ENCODE measurements at places on chromosomes 7 and 10.

DNA sequence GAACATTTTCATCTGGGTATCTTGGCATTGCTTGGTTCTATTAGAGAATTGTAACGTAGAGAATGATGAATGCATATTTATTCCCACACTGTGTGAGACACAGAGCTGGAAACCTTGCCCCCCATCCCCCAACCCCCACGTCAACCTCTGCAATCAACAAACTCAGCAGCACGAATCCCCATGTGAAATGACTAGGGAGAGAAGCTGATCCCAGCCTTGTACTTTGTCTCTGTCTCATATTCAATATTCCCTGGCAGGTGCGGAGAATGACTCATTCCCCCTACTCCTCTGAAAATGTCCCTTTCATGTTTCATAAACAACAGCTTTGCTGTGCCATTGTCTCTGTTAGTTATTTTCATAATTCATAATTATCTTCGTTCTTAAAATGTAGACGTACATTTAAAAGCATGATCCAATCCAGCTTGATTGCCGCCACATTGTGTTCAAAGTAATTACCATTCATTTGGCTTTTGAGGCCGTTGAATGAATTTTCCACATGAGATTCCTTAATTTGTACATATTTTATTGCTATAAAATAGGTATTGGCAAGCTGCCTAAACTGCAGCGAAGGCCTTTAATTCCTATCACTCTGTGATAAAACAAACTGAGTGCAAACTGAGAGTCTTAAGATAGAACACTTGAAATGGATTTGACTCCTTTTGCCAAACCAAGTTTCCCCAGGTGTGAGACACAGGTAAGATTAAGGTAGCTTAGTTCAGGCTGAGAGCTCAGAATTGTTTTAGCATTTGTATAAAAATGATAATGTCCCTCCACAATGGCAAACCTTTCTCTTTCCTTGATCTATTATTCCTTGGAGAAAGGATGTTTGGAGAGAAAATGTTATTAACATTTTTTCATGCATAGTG lies 920.2 kb downstream of the TYW1 start:
- no peak for DNase-seq

DNA sequence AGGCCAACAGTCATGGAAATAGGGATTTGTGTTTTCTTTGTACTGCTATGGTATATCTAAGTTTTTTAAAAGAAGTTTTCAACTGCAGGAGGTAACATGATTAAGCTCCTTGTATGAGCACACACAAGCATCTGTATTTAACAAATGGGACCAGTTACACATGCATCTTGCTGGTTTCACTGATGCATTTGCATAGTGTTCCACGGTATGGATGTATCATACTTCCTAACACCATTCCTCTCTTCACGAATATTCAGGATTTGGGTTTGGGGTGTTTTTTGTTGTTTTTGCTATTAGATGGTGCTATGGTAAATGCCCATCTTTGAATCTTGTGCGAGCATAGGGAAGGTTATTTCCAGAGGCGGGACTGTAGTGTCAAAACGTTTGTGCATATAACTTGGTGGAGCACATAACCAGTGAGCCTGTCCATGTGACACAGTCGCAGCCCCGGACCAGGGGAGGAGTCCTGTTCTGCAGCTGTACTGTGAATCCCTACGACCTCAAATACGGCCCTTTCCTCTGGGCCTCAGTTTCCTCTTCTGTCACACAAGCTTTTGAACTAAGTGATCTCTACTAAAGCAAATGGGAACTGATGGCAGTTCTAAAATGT lies 1.9 kb downstream of the H2BK1 start:
- no peak for DNase-seq

DNA sequence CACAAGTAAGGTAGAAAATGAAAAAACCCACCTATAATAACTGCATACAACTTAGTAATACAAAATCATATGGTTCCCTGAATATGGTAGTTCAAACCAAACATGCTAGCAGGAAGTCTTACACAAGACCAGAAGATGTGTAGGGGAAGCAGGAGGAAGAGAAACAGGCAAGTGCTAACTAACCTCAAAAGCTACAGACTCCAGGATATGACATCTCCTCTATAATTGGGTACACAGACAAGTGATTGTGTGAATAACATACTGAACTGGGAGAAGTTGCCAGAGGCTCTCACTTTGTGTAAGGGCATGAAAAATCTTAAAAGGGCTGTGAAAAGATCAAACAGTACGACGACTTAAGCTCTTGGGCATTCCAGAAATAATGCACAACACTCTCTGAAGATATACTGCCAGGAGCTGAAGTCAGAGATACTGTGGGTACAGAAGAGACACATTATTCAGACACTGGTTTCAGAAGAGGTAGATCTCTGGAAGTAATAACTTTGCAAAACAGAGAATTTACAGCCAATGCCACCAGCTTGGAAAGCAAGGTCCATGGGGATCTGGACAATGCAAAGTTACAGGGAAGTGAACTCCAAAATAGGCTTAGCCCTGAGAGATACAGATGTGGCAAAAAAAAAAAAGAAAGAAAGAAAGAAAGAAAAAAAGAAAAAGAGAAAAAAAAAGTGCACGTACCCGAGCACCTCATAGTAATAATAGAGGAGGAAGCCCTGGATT lies 767.2 kb downstream of the TNS3 start:
- DNase-seq: no peak

- DNase-seq: no peak
Observed at GRCh38 chr7:16592395-16592794, 53.2 kb downstream of the ANKMY2 start.

- no peak for DNase-seq
Observed at GRCh38 chr10:34184939-34185386, 630.1 kb downstream of the PARD3 start.

DNA sequence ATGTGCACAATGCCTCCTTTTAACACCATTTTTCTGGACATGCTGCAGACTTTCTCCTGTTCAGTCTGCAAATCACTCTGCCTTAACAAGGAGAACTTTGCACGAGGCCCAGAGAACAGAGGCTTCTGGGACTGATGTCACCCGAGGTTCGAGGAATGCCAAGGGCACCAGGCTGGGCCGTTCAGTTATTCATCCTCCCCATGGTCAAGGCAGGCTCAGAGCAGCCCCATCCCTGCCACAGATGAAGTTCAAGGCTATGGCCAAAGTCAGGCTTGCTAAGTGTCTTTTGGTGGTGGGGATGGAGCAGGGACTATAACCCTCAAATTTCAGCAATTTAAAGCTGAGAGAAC lies 9.4 kb upstream of the DUSP5 start:
- no peak for DNase-seq

GRCh38 chr10:69475433-69475830 lies 24.2 kb downstream of the TSPAN15 start:
- DNase-seq: no peak

GRCh38 chr10:124962421-124962820 lies 20.5 kb downstream of the ZRANB1 start:
- DNase-seq: no peak

GRCh38 chr7:16430133-16430532 lies 8.8 kb upstream of the CRPPA start:
- no peak for DNase-seq

DNA sequence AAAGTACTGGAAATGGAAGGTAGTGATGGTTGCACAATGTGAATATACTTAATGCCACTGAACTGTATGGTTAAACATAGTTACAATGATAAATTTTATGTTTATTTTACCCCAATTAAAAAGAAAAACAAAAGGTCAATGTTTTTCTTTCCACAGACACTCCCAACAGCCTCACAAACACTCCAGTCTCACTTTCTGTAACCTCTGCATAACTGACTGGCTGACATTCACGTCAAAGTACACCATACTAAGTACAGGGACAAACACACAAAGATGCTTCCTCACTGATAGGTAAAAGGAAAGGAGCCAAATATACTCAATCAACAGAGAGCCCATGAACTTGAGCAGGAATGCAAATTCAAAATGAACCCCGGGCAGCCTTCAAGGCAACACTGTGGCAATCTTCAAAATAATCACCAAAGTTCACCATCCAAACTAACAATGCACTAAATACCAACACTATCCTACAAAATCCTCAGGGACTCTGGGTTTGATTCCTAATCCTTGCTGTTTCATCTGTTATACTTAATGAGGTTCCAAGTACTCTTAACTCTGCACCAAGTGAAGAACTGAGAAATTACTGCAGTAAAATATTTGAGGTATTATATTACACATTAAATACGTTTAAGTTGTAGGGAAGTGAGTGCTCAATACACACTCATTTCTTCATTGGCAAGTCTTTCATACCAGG lies 90.8 kb downstream of the ARMH3 start:
- DNase-seq: no peak

GRCh38 chr7:81235997-81236396 lies 317.1 kb upstream of the SEMA3C start:
- DNase-seq: no peak

DNA sequence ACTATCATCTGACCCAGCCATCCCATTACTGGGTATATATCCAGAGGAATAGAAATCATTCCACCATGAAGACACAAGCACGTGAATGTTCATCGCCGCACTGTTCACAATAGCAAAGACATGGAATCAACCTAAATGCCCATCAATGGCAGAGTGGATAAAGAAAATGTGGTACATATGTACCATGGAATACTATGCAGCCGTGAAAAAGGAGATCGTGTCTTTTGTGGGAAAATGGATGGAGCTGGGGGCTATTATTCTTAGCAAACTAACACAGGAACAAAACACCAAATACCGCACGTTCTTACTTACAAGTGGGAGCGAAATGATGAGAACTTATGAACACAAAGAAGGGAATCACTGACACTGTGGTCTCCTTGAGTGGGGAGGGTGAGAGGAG lies 9.8 kb upstream of the KNDC1 start:
- DNase-seq: no peak

DNA sequence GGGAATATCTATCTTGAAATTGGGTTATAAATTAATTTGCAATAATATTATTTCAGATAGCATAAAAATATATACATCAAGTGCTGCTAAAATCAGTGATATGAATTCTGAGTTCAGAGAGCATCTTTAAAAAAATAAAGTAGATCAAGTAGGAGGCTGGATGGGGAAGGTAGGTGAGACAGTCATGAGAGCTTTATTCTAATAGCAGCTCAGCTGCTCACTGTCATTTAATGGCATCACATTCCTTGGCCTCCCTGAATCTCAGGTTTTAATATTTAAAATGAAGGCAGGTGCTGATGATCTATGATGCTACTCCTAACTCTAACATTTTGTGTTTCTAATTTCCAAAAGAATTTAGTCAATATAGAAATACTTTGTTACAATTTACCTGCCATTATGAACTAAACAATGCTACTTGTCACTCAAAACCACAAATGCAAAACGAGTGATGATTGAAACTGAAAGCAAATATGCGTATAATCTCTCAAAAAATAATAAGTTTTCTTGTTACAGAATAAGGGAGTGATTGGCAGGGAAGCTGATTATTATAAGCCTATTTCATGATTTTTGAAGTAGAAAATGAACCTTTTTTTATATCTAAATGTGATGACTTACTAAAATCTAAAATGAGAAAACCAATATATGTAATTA lies 147.6 kb upstream of the CSTF2T start:
- DNase-seq: no peak

GRCh38 chr10:131280101-131280500 lies 31.4 kb downstream of the TCERG1L start:
- DNase-seq: no peak

GRCh38 chr10:86657011-86657395 lies 2.7 kb downstream of the OPN4 start:
- DNase-seq: no peak

- DNase-seq: no peak
Observed at GRCh38 chr10:88545359-88545758, 37.8 kb downstream of the RNLS start.

- DNase-seq: no peak
Observed at GRCh38 chr10:73887294-73888039, 13.1 kb upstream of the CAMK2G start.

DNA sequence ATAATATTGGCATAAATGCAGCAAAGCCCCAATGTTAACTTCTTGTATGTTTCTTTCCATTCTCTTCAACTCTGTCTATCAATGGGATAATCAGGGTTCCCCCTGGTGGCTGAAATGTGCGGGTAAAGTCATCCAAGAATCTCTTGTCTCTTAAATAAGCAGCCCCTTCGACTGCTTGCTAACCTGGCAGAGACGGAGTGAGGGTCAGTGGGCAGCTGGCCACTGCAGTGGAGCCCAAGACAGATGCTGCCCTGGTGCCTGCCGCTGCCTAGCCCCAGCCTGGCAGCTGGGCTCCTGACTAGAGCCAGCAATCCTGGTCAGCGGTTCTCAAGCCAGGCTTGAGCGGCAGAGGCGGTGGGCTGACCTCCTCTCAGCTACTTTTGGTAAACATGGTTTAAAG lies 248.9 kb downstream of the COBL start:
- no peak for DNase-seq

GRCh38 chr7:148395990-148396716 lies 194.4 kb upstream of the C7orf33 start:
- no peak for DNase-seq

DNA sequence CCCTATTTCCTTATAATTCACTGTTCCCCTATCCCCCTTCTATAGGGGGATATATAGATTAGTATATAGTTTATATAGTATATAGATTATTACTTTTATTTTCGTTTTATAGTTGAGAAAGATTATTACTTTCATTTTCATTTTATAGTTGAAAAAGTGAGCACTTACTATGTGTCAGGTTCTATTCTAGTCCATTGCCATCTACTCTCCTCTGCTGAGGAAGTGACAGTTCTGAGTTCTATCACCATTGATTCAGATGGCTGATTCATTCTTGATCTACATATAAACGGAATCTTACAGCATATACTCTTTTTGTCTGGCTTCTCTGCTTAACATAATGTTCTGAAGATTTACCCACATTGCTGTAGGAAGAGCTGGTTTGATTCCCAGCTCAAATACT lies 20.7 kb upstream of the CAV2 start:
- DNase-seq: no peak

DNA sequence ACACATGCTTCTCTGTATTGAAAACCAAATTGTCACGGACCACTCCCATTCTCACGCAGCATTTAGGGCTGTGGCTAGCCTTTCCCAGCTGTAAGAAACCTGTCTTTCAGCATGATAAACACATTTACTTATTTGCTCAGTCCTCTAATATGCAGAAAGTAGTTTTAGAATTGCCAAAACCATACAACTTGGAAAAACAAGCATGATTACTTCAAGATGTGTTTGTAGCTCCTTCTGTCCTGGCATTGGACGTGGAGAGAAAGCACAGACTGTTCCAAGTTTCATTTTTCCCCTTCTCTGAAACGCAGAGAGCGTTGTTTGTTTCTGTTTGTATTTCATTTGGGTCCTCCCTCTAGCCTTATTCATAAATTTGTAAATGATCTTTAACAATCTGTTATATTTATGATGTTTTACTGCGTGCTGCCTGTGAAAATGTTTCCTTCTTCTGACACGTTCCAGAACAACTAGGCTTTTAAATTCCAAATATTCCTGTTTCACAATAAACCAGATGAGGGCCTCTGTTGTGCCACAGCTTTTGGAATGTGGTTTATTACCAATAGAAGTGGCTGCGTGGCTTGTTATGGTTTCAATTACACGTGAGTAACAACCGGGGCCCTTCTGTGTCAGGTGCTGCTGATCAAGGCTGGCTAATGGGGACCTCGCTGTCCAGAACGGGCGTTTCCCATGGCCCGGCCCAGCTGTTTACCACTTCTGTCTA lies 26.1 kb downstream of the MNX1 start:
- no peak for DNase-seq

- no peak for DNase-seq
Observed at GRCh38 chr10:121313119-121313875, 284.9 kb downstream of the FGFR2 start.

Measured in activated T-helper 1 cell treated with Interleukin-2 at 50 U/mL for 16 hours (primary cell).